ENCODE measurements at places on chromosomes 13 and 19.

GRCh38 chr13:45705918-45706317 is 3.8 kb downstream of the CBY2 start:
- no peak for DNase-seq

- DNase-seq, result no peak
These were observed 43.6 kb upstream of the UBAC2 start for GRCh38 chr13:99157046-99157445.

GRCh38 chr13:22210134-22210930 is 539.5 kb downstream of the FGF9 start:
- DNase-seq, result no peak

DNA sequence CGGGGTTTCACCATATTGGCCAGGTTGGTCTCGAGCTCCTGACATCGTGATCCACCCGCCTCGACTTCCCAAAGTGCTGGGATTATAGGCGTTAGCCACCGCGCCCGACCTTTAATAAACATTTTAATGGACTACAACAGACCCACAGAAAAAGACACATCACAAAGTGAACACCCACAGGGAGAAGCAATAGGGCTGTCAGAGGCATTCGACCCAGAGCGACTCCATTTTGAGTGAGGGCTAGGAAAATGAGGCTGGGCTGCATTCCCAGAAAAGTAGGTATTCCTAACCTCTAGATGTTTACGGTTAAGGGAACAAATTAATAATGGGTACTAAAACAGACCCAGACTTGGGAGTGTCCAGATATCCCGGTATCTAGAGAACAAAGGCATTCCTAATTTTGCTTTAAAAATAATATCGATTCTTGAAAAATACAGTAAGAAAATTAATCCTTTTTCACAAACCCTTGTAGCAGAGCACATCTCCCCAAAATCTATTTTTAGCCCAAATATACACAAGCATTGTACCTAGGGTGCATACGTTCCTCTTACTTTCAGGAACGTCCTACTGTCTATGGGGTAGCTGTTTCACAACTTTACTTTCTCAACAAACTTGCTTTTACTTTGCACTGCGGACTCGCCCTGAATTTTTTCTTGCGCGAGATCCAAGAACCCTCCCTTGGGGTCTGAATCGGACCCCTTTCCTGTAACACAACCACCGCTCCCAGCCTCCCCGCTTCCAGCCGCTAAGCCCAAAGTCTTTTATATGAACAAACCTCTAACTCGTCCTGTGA is 811 bp upstream of the ZNF8 start:
- DNase-seq, result no peak

GRCh38 chr13:79406597-79406908 is 498 bp upstream of the RBM26 start:
- no peak for DNase-seq

DNA sequence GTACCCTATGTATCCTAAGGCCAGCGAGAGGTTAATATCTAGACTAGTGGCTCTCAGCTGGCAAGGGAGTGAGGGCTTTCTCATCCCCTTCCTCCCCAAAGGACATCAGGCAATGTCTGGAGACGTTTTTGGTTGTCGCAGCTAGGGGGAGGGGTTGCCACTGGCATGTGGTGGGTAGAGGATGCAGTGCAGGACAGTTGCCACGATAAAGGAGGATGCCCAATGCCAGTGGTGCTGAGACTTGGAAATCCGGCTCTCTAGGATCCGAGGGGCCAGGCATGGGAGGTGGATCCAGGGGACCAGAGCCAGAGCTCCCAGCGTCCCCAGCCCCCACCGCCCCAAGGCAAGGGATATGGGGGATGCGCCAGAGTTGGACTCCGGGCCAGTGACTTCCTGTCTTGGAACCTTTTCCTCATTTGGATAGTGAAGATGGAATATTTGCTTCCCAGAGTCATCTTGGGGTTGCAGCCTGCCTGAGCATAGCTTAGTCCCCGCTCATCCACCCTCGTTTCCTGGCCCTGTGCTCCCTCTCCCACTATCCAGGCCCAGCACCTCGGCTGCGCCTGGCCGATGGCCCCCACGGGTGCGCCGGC is 4.9 kb downstream of the SSC5D start:
- DNase-seq, result no peak

GRCh38 chr19:30116530-30116929 is 174.5 kb downstream of the URI1 start:
- no peak for DNase-seq

DNA sequence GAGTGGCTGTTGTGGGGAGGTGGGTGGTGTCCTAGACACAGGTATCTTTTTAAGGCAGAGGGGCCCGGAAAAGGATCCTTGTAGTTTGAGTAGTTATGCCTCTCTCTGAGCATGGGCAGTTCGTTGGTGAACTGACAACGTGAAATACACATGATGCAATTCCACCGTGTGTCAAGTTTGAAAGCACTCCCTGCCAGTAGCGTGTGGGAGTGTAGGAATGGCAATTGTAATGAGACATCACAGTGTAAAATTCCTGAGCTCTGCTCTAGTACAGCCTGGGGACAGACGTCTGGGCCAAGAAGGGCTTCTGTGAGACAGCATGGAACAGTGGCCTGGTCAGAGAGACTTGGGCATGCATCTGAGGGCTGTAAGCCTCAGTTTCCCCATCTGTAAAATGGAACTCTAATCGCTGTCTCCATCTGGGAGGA is 10.4 kb upstream of the ASF1B start:
- no peak for DNase-seq

- DNase-seq, result no peak
These were observed 14.8 kb upstream of the ZNF492 start for GRCh38 chr19:22619371-22619770.

DNA sequence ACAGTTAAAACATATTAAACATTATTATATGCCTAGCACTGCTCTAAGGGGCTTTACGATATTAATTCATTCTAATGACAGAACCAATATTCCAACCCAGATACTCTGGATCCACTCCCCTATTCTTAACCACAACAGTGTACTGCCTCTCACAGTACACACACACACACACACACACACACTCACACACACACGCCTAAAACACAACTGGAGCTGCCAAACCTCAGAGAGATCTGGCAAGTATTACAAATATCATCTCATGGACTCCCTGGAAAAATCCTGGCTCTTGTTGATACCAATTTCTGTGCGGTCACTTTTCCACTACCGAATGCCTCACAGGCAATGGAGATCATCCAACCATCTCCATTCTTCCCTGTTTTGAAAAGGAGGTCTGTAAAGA is 1.3 kb downstream of the ZNF780A start:
- no peak for DNase-seq

DNA sequence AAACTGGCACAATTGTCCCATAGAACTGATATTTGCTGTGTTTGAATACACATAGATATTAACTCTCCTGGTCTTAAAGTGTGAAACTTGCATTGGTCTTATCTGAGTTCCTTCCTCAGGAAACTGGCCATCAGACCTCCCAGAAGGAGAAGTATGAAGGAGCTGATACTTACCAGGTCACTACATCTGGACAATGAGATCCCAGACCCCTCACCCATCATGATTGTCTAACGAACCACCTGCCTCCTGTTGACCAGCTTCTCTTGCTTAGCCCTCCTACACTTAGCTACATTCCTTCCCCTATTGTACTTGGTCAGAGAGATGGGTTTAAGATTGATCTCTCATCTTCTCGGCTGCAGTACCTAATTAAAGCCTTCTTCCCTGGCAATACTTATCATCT is 413.3 kb downstream of the KCTD12 start:
- DNase-seq, result no peak

DNA sequence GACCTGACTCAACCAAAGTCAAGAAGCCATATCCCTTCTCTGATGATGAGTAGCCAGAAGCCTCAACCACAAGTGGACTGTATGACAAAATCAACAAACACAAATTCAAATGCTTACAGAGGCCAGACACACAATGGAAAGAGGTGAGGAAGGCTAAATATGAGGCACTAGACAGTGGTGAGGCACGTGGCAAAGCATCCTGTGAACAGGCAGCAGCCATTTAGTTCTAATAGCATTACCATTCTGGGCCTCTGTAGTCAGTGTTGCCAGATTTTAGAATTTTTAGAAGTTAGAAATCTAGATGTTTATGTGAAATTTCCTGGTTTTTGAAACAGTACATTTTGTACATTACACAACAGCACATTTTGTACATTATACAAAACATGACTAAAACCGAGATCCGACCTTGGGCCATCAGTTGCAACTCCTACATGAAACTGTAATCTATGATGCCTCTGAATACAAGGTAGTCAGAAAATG is 403.3 kb downstream of the COG6 start:
- no peak for DNase-seq

DNA sequence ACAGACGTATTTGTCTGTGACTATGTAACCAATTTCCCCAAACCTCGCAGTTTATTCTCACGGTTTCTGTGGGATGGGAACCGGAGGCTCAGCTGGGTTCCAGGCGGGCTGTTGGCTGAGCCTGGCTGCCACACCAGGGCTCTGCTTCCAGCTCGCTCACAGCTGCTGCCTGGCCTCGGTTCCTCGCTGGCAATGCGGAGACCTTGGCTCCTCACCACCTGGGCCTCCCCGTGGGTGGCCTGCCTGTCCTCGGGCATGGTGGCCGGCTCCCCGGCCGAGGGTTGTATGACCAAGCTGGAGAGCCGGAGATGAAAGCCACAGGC is 218.9 kb upstream of the MAB21L1 start:
- DNase-seq, result no peak

DNA sequence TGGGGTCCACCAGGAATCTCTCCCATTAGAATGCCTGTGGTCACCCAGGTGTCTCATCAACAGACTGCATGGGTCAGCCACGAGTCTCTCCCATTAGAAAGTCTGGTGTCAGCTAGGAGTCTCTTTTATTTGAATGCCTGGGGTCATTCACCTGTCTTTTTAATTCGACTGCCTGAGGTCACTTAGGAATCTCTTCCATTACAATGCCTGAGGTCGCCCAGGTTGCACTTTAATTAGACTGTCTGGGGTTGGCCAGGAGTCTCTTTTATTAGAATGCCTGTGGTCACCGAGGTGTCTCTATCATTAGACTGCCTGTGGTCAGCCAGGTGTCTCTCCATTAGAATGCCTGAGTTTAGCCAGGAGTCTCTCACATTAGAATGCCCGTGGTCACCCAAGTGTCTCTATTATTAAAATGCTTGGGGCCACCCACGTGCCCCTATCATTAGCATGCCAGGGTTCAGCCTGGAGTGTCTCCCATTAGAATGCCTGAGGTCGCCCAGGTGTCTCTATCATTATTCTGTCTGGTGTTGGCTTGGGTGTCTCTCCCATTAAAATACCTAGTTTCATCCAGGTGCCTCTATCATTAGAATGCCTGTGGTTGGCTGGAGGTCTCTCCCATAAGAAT is 1474.3 kb downstream of the UQCRFS1 start:
- DNase-seq, result no peak

DNA sequence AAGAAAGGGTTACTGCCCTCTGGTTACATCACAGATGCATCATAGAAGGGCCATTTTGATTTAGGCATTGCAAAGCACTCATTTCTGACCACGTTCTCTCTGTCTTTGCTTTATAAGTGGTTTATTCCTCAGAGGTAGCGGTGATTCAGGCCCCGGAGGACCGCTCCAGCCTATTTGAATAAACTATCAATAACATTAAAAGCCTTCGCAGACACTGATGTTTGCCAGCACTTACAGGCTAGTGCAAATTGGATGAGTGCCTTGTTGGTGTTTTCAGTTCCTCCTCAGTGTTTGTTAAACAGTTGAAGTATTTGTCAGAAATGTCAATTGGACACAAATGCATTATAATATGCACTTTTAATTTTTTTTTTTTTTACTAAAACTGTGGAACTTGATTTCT is 120.2 kb downstream of the RXFP2 start:
- no peak for DNase-seq

- no peak for DNase-seq
These were observed 2.2 kb downstream of the FLT1 start for GRCh38 chr13:28492569-28493367.

GRCh38 chr19:1657746-1658145 is 5.3 kb upstream of the TCF3 start:
- no peak for DNase-seq

DNA sequence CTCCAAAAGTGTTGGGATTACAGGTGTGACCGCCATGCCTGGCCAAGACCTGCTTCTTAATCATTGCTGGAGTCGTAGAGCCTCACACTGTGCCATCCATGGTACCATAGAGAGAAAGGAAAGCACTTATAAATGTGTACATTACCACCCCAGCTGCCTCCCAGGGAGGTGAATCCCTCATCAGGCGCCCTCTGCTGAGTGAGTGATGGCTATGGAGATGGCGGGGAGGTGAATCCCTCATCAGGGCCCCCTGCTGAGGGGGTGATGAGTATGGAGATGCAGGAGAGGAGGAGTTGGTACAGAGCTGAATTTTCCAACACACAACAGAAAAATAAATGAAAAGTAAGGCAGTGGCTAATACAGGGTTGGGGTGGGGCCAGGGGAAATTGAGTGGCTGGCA is 263.4 kb downstream of the UQCRFS1 start:
- DNase-seq, result no peak

GRCh38 chr13:91313103-91313502 is 34.4 kb upstream of the MIR17HG start:
- DNase-seq, result no peak
